Hypothalamus (tissue), 51 donors: ENCODE measurements at places on chromosomes 12 and 14.

- DNase-seq: no peak
Observed at GRCh38 chr12:14779834-14780233, 23.4 kb downstream of the WBP11 start.

DNA sequence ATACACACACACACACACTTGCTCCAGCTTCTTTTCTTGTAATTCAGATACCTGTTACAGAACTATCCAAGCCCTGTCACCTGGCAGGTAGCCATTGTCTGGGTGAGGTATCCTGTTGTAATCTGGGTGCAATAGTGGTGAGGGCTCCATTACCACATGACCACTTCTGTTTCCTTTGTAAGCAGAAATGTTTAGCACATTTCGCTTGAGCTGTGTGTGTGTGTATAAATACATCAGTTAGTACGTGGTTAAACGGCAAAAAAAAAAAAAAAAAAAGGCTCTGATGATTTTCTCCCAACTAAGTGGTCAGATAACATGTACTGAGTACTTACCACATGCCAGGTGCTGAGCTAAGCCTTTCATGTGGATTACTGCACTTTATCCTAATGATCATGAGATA lies 129.3 kb upstream of the SSTR1 start:
- DNase-seq: no peak

- DNase-seq: no peak
Observed at GRCh38 chr12:49305762-49306510, 11.0 kb downstream of the PRPH start.

- DNase-seq: no peak
Observed at GRCh38 chr12:974271-974862, 16.7 kb upstream of the ERC1 start.

DNA sequence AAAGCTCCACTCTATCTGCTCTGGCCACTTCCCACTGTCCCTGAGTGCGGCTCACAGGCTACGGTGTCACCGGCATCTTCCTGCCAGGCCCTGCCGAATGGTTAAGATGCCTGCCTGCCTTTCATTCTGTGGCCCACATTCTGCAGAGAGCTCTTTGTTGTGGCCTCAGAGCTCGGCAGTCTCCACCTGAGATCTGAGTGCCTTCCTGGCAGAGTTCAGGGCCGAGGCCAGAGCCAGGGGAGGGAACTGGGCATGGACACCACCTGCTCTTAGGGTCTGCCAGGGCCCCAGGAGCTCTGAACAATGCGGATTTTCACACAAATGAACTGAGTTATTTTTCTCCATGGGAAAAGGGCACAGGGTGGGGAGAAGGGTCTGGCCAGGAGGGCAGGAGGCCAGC lies 127.2 kb downstream of the RBM19 start:
- no peak for DNase-seq

- DNase-seq: no peak
Observed at GRCh38 chr12:1796515-1797010, 23.8 kb upstream of the LRTM2 start.

- DNase-seq: no peak
Observed at GRCh38 chr12:115387467-115387901, 703.5 kb upstream of the TBX3 start.

- no peak for DNase-seq
Observed at GRCh38 chr12:68908076-68908475, 24.9 kb downstream of the CPM start.

DNA sequence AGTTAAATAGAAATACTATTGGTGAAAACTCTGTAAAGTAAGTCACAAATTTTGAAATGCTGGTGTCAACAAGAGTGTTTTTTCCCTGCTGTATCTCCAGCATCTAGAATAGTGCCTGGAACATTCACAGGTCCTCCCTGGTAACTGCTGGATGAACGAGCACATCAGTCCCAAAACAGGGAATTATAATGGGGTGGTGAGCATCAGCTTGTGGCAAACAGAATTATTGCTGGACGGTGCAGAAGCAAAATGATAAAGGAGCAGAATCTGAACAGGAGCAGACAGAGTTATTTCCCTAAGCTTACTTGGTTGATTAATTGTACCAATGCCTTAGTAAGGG lies 129.9 kb downstream of the GRIP1 start:
- no peak for DNase-seq

GRCh38 chr14:68297876-68298468 lies 478.4 kb downstream of the RAD51B start:
- no peak for DNase-seq

DNA sequence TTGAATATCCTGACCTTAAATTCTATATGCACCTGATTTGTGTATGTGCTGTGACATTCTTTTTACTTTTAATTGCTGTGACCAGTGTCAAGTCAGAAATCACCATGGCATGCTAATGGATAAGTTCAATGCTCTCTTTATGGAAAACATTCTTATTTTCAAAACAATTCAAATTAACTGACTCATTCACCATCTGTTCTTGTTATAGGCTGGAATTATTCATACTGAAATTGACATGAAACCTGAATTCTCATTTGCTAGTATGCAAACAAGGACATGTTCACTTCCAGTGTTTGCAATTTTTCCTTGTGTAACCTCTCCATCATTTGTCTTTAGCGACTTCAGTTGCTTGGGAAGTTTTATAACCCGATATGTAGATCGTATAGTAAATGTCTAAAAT lies at the start of gene TAS2R30:
TAS2R30 (minus strand) TSS at position 340 of the 400 bp plus-strand sequence. CDS start 400 bp downstream, outside the sequence.
- no peak for DNase-seq

DNA sequence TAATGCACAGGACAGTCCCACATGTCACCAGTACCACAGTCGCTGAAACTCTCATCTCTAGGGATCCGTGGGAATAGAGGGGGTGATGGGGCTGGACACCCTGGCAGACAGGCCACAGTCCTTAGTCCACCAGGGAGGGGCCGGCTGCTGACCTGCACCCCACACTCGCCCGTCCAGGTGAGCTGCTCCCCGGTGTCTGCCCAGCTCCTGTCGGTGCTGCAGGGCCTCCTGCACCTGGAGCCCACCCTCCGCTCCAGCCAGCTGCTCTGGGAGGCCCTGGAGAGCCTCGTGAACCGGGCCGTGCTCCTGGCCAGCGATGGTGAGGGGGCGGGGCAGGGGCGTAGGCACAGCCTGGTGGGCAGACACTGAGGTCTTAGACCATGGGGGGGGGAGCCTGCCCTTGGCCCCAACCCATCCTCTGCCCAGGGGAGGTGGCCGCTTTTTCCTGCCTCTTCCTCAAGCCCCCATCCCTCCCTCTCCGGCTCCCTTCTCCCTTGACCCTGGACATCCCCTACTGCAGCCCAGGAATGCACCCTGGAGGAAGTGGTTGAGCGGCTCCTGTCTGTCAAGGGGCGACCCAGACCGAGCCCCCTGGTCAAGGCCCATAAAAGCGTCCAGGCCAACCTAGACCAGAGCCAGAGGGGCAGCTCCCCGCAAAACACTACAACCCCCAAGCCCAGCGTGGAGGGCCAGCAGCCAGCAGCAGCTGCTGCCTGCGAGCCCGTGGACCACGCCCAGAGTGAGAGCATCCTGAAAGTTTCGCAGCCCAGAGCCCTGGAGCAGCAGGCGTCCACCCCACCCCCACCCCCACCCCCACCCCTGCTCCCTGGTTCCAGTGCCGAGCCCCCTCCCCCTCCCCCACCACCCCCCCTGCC lies 17.1 kb upstream of the ADSS1 start:
- no peak for DNase-seq

DNA sequence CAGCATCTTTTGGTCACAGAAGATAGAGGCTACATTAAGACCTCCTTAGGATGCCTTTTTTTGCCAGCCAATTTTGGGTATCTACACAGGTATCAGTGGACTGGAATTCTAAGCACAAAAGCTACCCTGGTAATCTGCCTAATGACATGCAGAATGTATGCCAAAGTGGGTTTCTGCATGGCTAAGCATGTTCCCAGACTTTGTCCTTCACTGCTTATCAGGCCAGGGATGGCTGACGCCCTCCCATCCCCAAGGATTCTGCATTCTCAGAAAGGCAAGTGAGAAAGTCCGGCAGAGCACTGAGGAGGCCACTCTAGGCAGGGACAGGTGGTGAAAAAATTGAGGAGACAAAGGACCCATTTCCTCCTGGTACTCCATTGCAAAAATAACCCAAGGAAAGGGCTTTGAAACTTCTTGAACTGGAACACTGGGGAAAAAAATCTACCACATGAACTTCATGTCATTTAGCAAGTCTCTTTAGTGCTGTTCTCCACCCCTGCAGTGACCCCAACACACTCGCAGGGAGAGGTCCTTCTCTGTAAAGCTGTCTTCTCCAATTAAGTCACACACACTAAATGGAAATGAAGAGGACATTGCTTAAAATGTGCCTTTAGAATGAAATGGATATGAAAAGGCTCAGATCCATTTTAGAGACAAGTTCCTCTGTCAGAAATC lies 91.7 kb upstream of the MAX start:
- no peak for DNase-seq

DNA sequence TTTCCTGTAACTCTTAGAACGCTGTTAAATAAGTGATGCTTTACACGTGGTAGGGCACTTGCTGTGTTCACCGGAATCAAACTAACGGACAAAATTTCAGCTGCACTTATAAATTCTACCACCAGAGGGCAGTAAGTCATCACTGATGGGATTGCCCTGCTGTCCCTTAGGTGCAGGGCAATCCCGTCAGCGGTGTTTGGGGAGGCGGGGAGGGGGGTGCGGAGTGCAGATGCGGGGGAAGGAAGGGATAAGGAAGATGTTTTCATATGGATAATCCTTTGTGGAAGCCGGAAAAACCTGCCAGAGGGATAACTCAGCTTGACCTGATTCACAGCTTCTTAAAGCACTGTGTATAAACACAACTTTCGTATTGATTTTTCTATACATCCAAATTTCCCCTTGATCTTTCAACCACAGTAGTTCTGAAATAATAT lies 21.7 kb upstream of the SLC10A1 start:
- DNase-seq: no peak

DNA sequence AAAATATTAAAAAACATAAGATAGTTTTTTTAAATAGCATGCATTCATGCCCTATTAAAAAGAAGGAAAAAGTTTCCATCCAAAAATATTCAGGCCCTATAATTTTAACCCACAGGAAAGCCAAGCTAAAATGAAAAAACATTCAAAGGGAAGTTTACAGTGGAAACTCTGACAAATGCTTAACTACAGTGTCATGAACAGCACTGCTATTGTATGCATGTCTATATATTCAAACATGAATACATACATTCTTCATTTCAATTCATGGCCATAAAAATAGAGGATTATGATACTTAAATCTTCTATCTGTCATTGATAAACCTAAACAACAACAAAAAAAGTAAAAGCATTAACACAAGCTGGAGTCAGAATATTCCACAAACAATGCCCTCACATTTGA lies 67.4 kb downstream of the PPP2R5E start:
- no peak for DNase-seq

DNA sequence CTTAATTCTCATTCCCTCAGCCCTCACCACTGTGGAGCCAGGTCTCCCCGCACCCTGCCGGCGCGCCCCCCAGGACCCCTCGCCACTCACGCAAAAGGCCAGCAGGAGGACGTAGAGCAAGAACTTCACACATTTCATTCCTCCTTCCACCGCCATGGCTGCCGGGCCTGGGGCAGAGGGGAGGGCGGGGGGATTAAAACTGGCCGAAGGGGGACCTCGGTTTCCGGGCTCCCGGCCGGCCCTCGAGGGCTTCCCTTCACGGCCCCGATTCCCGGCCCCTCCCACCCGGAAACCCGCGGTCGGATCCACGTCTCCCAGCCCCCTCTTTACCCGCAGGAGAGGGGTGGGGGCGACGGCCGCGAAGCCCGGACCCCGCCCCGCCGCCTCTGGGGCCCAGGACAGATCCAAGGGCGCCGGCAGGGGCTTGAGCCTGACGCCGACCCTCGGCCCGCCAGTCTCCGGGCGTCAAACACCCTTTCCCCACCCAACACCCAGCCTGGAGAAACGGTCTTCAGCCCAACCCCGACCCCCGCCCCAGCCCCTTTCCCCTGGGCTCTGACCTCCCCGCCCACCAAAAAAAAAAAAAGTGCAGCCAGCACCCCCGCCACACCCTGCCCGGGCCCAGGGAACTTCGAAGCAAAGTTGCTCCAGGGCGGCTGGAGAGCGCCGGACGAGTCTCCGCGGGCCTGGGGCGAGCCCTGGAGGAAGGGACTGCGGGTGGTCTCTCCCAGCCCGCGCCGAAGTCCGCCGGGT lies 447 bp downstream of the CD63 start:
- DNase-seq: peak; percentile 64

DNA sequence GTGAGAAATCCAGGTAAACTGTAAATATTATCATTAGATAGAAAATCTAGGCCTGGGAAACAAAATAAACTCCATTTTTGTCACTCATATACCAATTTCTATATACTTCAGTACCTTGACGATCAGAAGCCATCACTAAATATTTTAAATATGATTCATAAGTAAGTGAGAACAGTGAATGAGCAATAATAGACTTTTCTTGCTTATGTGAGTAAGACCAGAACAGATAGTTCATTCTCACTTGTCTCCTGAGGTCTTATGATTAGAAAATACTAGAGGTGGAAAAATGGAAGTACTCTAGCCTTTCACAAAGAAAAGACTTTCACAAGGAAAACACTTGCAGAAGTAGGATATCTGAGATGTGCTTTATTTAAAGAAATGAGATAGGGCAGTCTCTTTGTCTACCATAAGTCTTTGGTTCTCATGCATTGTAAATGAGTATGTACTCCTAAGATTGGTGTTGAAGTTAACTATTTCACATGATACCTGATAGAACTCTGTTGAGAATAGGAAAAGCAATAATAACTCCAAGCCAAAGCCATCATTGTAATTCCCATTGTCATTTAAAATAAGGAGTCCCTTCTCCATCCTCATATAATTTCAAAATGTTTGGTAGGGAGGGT lies 10.1 kb upstream of the SMCO3 start:
- DNase-seq: no peak

DNA sequence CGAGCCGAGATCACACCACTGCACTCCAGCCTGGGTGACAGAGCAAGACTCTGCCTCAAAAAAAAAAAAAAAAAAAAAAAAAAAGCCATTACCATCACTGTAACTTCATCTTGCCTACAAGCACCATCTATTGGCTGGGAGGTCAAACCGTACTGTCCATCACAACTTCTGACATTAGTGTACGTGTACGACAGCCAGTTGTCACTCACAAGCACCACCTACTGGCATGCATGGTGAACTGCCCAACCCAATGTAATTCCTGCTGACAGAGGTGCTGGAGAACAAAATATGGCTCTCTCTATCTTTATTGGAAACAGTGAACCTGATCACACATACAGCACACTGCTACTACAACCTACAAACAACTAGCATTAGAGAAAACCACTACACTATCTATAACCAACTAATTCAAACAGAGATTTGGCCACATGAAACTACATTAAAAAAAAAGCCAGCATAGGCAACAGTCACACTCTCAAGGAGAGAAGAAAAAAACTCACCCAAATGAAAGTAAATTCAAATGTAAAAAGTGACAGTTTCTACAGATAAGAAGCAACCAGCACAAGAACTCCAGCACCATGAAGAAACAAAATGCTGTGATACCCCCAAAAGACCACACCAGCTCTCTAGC lies 82.3 kb downstream of the PUS7L start:
- no peak for DNase-seq

GRCh38 chr12:65430571-65431306 lies 152.3 kb downstream of the MSRB3 start:
- no peak for DNase-seq

DNA sequence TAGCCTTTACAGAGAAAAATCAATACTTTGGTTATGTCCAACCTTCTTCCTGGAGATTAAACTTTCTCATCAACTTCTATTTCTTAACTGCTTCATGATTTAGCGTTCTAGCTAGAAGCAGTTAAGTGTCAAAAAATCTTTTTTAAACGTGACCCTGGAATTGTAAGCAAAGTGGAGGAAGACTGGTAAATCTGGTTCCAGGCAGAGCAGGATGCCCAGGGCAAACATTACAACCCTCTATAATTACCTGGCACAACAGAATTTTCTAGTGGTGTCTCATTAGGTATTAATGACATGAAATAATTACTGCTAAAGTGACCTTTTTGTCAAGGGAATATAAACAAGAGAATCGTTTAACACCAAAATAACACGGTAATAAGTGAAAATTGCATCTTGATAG lies 320.8 kb downstream of the MED13L start:
- DNase-seq: no peak
